ENCODE measurements at places on chromosomes 7 and 10.
A peak's percentile ranks its signal among the peaks of the same experiment; 100 is the strongest.

DNA sequence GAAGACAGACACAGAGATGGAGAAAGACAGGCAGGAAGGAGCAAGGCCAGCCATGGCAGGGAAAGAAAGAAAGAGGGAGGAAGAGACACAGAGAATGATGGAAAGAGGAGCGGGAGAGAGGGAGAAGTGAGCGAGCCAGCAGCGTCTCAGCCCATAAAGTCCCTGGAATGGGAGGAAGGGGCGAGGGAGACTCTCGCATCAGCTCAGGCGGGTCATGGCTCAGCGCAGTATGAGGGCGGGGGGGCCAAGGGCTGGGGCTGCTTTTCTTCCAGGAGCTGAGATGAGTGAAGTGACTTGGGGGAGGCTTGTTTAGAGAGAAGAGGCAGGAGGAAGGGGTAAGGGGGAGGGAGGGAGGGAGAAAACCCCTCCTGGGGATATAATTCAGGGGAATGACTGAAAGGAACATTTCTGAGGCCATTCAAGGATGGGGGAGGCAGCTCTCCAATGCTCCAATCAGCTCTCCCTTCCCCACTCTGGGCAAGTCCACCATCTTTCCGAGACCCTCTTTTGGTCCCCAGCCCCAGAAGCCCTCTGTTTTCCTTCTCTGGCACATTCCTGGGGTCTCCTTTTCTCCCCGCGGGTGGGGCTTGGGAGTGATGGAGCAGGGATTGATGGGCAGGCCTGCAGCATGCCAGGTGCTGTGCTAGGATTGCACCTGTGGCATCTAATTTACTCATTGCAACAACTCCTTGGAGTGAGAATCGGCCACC lies 87.9 kb downstream of the HIF1AN start:
- DNase-seq = no peak

GRCh38 chr10:5356302-5356763 lies 8.4 kb upstream of the UCN3 start:
- DNase-seq = no peak

DNA sequence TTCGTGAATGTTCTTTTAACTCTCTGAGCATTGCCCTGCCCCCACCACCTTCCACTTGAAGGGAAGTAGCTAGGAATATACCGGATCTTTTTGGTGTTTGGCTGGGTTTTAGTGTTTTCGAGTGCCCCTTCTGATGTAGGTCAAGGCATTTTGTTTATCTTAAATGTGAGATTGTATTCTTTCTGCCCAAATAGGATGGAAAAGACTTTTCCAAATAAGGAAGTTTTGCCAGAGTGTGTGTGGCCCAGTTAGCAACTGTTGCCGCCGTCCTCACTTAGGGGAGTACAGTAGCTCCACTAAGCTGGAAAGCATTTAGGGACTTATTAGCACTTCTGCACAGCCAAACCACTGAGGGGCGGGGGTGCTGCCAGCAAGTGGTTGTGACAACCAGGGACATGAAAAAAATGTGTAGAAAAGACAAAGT lies 29.8 kb upstream of the VCL start:
- DNase-seq = no peak

- no peak for DNase-seq
These were observed 6.7 kb upstream of the PAXIP1 start for GRCh38 chr7:155009570-155010157.

- DNase-seq = no peak
These were observed 25.7 kb downstream of the OPALIN start for GRCh38 chr10:96333101-96333500.

DNA sequence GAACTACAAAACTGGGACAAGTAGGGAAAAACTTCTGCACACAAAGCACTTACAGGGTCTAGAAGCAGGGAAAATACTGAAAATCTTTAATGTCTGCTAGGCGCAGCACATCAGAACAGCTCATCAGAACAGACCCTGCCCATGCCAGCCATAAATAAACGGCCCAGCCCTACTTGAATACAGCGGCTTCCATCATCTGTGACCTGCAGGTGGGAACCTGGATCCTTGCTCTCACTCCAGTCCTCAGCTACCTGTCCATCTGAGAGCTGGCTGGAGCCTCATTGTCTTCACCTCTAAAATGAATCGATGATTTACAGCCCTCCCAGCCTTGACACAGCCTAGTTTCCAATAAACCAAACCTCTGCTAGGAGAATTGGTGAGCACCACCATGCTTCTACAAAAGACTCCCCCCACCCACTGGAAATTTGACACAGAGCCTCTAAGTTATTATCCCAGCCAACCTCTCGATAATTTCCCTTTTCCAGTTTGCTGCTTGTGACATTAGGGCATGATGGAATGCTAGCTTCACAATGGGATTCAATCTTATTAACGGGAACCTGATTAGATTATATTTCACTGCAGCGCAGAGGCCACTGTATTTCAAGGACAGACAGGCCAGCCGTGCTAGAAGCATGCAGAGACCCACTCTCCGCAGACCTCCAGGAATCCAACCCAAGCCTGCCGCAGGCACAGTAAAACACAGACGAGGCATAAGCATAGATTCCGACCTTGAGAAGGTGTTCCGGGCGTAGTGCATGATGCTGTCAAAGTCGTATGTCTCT lies 61.6 kb upstream of the OPALIN start:
- DNase-seq = no peak

GRCh38 chr7:30240106-30240800 lies 44.1 kb upstream of the ZNRF2 start:
- DNase-seq = no peak

GRCh38 chr7:24879291-24879690 lies 100.7 kb downstream of the OSBPL3 start:
- DNase-seq = no peak

GRCh38 chr7:3033581-3033980 lies 10.1 kb downstream of the CARD11 start:
- DNase-seq = no peak

- DNase-seq = no peak
These were observed 28.4 kb upstream of the CDK13 start for GRCh38 chr7:39921506-39922175.

DNA sequence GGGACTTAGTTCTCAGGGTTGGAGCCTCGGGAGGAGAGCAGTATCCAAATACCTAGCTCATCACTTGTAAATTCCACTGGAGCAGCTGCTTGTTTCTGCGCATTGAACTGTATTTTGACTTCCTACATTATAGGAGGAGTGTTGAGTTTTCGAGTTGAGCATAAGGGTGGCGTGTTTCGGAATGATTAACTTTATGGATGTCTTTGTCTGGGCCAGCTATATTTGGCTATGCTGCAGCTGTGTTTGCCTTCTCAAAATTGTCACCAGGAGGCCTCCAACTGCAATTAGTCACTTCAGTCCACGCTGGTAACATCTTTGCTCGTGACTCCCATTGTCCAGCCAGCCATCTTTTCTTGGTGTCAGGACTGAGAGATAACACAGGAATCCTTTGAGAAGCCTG lies 9.1 kb downstream of the CELF2 start:
- no peak for DNase-seq

DNA sequence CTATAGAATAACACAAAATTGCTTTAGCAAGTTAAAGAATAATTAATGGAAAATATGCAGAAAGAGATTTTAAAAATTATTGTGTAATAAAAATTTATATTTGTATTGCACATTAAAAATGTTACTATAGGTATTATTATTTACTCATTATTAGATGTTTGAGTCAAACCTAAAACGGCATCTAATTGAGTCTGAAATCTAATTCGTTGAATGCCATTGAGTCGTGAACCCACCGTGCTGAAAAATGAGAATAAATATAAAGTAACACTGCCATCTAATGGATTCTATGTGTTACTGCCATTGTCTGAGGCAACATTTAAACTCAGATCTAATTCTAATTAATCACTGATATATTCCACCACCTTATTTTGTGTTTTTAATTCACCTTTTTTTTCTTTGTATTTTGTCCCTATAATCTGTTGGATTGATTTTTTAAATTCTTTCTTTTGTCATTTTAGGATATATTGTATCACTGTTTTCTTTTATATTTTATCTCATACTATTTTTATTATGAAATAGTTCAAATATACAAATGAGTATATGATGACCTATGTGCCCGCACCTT lies 62.2 kb downstream of the SAMD9 start:
- DNase-seq = no peak

DNA sequence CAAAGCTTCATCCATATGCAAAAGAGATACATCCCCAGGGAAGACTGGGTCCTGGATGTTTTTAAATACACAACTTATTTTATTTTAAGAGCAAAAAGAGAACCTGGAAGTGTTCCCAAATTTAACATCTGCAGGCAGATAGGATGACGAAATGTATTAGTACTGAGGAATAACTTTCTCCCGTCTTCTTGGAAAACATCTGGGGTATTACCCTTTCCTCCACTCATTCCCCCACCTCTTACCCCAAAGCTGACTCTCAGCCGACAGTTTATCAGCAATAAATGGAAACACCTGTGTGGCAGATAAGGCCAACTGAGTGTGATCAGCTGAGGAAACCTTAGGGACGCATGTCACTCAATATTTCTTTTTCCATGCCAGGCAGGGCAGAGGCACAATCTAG lies 435.6 kb upstream of the NPVF start:
- DNase-seq = no peak

GRCh38 chr10:60023155-60023877 lies 117.0 kb upstream of the CCDC6 start:
- no peak for DNase-seq

DNA sequence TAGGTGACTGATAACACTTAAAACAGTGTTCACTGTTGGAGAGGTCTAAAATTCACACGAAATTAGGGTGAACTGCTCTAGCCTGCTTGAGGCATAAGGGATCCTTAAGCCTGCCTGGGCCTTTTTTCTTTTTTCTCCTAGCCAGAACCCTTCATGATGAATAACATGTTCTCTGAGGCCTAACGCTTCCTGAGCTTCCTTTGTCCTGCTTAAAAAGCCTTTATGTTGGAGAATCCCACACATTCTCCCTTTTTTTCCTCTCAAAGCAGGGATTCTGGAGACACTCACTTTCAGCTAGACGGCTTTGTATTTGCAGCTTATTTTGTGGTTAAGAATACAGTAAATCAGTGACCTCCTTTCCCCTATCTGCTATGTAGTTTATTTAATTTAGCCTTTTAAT lies 354.7 kb upstream of the PHF14 start:
- DNase-seq = no peak

DNA sequence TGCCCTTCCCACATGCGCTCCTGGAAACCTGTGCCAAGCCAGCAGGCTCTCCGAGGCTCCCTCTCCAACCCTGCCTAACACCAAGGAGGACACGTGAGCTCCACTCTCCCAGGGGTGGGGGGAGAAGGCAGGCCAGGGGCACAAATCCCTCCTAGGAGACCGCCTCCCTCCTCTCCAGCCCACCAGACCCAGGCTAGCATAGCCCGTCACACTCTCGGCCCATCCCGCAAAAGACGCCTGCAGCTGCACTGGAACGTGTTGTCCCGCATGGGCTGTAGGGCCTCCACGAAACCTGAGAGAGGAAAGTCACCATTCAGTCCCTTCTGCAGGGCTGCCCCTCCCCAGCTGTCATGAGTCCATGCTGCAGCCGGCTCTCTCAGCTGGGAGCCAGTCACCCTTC lies 126.3 kb downstream of the MAD1L1 start:
- no peak for DNase-seq

- no peak for DNase-seq
These were observed 14.8 kb downstream of the ZNF316 start for GRCh38 chr7:6651851-6652445.

DNA sequence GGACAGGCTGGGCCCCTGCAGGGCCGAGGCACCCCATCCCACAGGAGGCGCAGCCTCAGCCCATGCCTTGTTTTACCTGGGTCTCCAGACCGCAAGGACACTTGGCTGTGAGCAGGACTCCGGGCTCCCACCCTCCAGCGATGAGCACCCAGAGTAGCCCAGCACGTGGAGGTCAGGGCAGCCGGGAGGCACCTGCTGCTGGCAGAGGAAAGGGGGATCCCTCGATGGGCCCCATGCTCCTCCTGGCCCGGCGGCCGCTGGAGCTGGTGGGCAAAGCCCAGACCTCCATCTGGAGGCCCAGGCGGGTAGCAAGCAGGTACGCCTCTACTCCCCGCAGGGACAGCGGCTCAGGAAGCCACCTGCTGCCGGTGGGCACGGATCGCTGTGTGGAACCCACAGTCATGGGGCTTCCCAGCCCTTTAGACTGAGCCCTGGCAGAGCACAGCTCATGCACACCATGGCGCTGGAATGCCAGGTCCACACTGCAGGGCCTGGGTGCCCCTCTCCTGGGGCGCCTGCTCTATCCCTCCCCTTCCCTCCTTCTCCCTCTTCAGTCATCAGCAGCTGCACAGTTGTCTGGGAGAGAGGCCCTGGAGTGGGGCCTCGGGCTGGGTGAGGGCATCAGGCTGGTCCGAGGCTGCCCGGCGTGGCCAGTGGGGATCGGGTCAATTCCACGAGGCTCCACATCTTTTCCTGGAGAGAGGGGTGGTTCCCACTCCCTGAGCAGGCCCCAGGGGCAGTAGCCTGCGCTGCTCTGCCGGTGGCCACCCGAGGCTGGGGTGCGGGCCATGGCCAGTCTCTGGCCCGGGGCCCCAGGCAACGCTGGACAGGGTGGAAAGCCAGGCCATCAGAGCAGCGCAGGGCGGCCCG lies 65.7 kb downstream of the PWWP2B start:
- no peak for DNase-seq

DNA sequence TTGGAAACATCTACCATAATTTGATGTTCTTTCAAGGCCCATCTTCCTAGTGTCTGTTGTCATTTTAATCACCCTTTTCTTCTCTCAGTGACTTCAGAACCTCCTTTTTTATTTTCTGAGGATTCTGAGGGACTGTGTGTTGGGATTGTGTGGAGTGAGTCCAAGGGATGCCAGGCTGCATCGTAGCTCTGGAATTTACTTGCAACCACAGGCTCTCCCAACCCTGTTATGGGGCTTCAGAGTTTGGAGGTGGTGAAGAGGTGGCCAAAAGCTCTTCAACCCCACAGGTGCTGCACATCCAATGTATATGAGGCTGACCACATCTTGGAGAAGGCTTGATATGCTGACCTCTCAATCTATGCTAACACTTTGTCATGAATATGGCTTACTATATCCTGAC lies 79.5 kb upstream of the GPR141 start:
- no peak for DNase-seq

GRCh38 chr10:25280573-25280972 lies 105.8 kb downstream of the GPR158 start:
- no peak for DNase-seq

DNA sequence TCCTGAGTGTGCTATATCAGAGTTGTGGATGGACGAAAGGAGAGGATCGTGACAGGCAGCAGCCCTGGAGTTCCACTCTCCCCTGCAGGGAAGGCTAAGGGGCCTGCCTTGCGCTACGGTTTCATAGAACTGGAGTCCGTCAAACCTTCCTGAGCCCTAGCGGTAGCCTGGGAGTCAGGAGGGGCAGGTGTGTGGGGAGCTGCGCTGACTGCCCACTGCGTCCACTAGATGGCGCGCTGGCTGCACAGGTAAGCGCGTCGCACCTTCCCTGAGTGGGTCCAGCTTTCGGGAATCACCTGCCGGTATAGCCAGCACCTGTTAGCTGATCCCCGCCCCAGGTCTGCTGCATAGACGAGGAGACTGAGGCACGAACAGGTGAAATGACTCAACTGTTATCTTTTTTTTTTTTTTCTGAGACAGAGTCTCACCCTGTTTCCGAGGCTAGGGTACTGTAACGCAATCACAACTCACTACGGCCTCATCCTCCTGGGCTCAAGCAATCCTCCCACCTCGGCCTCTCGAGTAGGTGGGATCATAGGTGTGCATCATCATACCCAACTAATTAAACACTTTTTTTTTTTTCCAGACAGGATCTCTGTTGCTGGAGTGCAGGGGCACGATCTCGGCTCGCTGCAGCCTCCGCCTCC lies 20.2 kb upstream of the BAIAP2L1 start:
- DNase-seq = peak; percentile 48

- DNase-seq = no peak
These were observed 147.9 kb downstream of the PLXNA4 start for GRCh38 chr7:132428247-132428919.
